ENCODE measurements at places on chromosomes 5 and 9. TPM values are rescaled to one million over a fixed set of nuclear protein-coding genes. Genes with fewer than 3 reads are reported as not detected.
A peak's percentile ranks its signal among the peaks of the same experiment; 100 is the strongest.

DNA sequence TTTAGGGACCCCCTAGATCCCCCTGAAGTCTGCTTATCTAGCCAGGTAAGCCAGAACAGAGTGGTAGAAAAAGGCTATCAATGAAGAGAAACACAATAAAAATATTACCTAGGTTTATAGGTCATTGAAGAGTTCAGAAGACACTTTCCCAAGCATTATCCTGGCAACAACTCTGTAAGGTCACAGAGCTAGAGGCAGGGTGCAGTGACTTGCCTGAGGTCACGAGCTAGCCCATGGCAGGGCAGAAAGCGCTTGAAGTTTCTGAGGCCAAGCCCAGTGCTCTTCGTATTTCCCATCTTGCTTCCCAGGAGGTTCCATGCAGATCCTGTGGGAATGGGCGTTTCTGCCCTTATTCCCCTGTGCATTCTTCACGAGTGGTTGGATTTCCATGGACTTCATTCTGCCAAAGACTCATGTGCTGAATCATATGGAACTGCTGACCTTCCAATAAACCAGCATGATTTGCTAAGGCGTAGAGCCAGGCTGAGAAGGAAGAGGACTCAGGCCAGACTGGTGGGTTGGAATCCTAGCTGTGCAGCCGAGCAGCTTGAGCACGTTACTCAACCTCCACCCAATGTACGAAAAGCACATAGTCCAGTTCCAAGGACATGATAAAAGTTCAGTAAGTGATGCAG lies 22.1 kb downstream of the TRMO start:
- no peak for DNase-seq

DNA sequence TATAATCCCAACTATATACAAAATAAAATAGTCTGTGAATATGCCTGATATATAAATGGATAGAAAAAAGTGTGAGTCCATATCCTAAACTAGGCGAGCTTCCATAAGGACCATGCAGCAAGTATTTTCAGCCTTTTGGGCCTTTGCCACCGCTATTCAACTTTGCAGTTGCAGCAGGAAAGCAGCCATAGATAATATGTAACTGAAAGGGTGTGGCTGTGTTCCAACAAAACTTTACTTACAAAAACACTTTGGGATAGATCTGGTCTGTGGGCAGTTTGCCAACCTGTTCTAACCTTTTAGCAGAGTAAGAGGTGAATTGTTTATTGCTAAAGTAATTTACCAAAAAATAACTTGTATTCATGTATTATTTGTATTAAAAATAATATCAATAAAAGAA lies 127.8 kb upstream of the GPR151 start:
- DNase-seq, result no peak

RNF183 gene
- not detected for total RNA-seq

DNA sequence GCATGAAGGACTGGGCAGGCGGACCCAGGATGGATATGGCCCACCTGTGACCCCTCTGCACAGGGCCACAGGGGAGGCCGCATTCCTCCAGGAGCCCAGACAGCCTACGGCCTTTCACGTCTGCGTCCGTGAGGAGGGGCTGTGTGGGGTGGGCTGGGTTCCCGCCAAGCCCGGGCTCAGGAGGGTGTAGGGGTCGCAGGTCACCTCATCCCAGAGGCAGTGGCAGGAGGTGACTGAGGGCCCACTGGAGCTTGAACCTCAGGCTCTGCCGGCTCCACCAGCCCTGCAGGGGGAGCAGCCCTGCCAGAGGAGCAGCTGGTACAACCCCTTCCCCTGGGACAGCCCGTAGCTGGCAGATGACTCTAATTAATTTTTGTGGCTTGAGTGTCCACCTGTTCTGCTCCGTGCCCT lies 40.7 kb upstream of the CACNA1B start:
- DNase-seq, result no peak

OR1Q1 gene
- total RNA-seq, result not detected

- DNase-seq, result no peak
Observed at GRCh38 chr5:77180167-77181081, 30.1 kb upstream of the PDE8B start.

DNA sequence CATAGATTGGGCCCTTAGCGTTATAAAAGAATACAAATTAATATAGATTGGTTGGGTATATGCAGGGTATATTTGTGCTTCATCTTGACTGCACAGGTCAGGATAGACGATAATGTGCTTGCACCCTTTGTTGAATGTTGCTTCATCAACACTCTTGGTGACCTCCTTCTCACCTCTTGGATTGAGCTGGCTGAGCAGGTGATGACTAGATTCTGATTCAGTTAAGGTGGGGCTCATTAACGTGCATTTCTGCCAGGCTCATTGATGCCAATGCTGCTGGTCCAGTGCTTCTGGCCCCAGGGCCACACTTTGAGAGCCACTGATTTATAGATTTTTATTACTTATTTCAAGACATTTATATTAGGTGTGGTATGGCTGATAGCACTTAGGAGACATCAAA lies 27.7 kb downstream of the PCSK5 start:
- no peak for DNase-seq

SLC9A3 gene
- total RNA-seq, result 1.4 TPM

TMEM171 gene
- total RNA-seq, result 0.78 TPM

- no peak for DNase-seq
Observed at GRCh38 chr9:120924698-120925534, 1.7 kb downstream of the TRAF1 start.

GRCh38 chr5:180724944-180725343 lies 14.9 kb downstream of the OR2Y1 start:
- DNase-seq, result no peak

DNA sequence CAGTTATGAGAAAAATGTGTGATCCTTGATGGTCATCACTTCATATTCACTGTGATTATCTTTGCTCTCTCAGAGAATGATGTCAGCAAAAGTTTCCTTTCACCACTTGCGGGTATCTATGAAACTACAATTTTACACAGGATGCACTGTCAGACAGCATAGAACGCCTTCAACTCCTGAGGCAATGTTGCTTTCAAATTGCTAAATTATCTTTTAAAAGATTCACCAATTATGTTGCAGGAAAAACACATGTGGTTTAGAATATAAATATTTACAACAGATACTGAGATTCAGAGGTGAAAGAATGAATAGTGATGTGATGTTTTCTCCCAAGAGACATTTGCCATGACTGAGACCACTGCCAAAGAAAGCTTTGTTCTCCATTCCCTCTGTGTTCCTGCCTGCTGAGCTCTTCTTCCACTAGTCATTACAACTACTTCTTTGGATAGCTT lies 879.8 kb upstream of the DMAC1 start:
- DNase-seq, result no peak

FOXD1 gene
- total RNA-seq, result 0.94 TPM

- peak; percentile 49 for DNase-seq
Observed at GRCh38 chr9:20040991-20041696, 252.3 kb upstream of the SLC24A2 start.

GPR150 gene
- total RNA-seq, result not detected

DNA sequence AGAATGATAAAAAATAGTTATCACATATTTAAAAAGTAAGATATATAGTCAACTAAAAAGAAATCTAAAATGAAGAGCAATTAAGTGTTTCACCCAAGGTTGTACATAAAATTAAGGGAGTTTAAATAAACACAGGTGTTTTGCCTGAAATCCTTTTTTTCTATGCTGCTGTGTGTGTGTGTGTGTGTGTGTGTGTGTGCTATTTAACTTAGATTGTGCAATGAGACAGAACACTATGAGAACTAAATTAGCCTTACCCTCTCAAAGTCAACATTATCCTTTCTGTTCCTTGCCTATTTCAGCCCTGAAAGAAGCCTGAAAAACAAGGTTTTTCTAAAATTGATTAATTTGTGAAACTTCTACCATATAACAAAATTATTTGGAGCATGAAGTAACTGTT lies 516.2 kb downstream of the ELAVL2 start:
- DNase-seq, result no peak

DNA sequence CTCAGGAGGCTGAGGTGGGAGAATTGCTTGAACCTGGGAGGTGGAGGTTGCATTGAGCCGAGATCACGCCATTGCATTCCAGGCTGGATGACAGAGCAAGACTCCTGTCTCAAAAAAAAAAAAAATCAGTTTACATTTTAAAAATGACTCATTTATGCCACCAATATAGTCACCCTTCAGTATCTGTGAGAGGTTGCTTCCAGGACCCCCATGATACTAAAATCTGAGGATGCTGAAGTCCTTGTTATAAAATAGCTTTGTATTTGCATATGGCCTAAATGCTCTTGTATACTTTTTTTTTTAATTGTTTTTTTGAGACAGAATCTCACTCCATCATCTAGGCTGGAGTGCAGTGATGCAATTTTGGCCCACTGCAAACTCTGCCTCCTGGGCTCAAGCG lies 5.8 kb downstream of the OCLN start:
- no peak for DNase-seq

IL6ST gene
- 32.0 TPM for total RNA-seq

All from occipital lobe (tissue), 3 donors.